NCI-H2081 treated with DMSO at 0.1 percent for 48 hours (cell line): ENCODE measurements at places on chromosomes 6 and 20.

GRCh38 chr6:168340819-168341218 is 21.2 kb upstream of the DACT2 start:
- no peak for DNase-seq

DNA sequence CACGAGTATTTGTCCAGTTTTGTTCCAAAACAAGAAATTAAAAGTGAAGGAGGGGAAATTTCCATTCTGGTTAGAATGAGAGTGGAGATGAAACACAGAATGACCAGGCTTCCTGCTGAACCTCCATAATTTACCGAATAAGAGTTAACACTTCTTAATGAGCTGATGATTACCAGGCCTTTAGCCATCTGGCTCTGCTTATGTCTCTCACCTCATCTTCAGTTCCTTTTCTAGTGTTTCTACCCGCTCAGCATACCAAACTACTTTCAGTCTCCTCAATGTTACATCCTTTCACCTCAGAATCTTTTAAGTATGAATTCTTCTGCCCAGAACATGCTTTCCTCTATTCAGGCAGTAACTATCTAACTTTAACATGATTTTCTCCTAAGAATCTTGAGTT is 209.0 kb upstream of the RSPO3 start:
- DNase-seq: no peak

GRCh38 chr20:11188843-11189603 is 515.2 kb upstream of the JAG1 start:
- no peak for DNase-seq

- DNase-seq: no peak
Measured at GRCh38 chr6:47669684-47670513, 28.5 kb upstream of the ADGRF4 start.

- no peak for DNase-seq
Measured at GRCh38 chr6:117448732-117449485, 23.2 kb upstream of the ROS1 start.

- DNase-seq: no peak
Measured at GRCh38 chr6:20028562-20028961, 183.7 kb downstream of the MBOAT1 start.

DNA sequence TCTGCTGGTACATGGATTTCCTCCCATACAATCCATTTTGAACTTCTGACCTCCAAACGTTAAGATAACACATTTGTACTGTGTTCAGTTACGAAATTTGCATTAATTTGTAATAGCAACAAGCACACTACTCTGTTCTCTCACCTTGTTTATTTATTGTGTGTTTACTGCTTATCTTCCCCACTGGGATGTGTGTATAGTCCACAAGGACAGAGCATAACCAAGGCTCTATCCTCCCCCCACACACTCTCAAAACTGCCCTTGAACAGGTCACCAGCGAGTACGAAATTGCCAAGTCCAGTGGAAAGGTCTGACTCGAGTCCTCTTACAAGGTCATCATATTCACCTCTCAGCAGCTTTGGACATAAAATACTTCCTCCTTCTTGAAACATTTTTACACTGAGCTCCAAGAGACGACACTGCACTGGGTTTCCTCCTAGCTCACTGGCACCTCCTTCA is 18.6 kb downstream of the ADTRP start:
- no peak for DNase-seq

GRCh38 chr20:18440403-18440802 is 26.4 kb downstream of the DZANK1 start:
- no peak for DNase-seq

DNA sequence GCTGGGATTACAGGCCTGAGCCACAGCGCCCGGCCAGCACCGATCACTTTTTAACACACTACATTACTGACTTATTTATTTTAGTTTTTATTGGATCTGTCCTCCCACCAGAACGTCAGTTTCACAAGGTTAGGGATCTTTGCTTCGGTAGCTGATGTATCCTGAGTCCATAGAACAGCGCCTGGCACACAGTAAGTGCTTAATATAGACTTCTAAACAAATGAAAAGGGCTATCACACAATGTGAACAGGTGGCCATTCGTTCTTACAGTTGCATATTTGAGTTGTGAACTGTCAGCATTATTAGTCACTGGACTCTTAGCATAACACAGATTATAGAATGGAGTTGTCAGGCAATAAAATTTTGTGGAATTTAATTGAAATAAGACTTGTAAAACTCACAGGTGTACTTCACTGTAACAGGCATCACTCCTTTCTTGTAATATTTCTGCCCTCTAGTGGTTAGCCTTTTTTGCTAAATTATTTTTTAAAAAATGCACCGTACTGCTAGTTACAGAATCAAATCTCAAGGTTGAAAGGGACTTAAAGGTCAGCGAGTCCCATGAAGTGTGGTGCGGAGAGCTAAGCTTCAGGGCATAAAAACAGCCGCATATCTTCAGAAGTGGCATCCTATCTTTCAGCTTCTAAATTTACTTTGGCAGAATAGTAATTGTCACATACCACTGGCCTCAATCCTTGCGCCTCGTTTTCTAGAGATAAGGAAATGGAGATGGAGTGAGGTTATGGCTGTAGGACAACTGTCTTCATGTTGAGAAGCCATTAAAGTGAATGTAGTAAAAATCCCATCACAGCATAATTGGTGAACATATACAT is 3.4 kb upstream of the TBC1D7 start:
- no peak for DNase-seq

DNA sequence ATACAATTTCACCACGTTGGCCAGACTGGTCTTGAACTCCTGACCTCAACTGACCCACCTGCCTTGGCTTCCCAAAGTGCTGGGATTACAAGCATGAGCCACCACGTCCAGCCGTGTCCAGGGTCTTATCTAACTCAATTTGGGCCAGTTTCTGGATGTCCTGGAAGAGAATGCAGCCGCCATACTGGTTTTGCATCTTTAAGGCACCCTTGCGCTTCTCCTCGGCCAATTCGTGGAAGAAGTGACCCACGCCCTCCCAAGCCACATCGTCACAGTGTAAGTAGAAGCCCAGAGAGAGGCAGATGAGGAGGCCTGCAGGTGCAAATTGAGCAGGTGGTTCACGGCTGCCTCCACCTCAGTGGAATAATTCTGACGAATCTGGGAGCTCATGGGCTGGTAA is 3.7 kb upstream of the ZNF335 start:
- DNase-seq: no peak

DNA sequence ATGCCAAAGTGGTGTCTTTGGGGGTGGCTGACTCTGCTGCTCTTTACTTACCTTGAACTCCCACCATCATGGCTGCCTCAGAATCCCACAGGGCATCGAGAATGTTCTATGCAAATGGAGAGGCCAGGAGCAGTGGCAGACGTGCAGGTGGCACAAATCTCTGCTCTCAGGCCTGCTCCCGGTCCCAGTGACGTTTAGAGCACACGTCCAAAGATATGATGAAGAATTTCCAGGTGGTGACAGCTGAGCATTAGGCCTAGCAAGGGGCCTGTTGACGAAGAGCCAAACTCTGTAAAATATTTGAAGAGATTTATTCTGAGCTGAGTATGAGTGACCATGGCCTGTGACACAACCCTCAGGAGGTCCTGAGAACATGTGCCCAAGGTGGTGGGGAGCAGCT is 19.0 kb upstream of the UNC93A start:
- no peak for DNase-seq

GRCh38 chr6:144062786-144063185 is 32.6 kb downstream of the SF3B5 start:
- DNase-seq: no peak

- DNase-seq: no peak
Measured at GRCh38 chr6:32941214-32941768, 463 bp upstream of the HLA-DMB start.

DNA sequence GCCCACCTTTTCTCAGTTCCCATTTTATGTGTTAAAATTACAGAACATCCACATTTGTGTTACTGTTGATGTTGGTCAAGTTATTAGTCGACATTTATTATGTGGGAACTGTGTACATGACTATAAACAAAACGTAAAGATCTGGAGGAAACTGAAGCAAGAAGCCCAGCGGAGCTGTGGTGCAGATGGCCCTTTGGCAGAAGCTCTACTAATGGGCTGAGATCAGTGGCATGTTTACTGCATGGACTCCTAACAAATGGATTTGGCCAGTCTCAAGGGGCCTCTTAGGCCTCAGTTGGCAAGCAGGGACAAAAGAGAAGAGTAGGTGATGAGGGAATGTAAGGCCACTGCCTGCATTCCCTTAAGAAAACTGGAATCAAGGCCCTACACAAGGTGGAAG is 282.1 kb upstream of the TCF21 start:
- DNase-seq: no peak

- no peak for DNase-seq
Measured at GRCh38 chr20:44702776-44703175, 12.4 kb upstream of the CCN5 start.

GRCh38 chr20:59939879-59940128 is 301 bp downstream of the PPP1R3D start:
- DNase-seq: no peak

- no peak for DNase-seq
Measured at GRCh38 chr6:156617376-156617775, 159.8 kb upstream of the ARID1B start.

- DNase-seq: no peak
Measured at GRCh38 chr6:298233-299103, 6.2 kb downstream of the DUSP22 start.

GRCh38 chr6:105324386-105324950 is 78.4 kb downstream of the PREP start:
- no peak for DNase-seq

DNA sequence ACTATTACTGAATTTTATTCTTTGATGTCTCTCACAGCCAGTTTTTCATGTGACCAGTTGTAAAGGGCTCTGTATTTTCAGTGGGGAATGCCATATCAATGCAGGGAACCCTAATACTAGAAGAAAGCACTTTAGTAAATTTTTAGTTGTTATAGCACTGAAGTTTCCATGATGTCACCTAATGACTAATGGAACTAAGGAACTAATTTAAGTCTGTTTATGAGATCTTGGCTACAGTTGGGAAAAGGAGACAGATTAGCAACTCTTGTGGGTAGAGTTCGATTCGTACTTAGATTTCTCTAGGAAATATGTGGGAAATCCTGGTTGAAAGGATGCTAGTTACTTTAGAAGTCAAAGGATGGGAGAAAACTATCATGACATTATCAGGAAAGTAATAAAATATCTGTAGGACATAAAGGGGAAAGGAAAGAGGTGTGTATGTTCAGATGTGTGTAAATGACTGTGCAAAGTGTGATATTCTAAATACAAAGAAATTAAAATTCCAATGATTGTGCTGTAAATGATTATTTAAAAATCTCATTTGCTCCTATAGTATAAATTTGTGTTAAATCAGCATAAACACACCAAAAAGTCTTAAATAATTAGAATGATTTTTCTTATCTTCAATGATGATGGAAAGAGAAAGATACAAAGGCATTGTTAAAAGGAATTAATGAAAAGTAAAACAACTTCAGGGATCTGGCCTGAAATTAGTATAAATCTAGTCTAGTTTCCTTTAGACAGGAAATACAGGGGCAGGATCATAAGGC is 103.4 kb downstream of the LRRC1 start:
- no peak for DNase-seq

GRCh38 chr20:11296951-11297350 is 620.7 kb upstream of the BTBD3 start:
- no peak for DNase-seq

DNA sequence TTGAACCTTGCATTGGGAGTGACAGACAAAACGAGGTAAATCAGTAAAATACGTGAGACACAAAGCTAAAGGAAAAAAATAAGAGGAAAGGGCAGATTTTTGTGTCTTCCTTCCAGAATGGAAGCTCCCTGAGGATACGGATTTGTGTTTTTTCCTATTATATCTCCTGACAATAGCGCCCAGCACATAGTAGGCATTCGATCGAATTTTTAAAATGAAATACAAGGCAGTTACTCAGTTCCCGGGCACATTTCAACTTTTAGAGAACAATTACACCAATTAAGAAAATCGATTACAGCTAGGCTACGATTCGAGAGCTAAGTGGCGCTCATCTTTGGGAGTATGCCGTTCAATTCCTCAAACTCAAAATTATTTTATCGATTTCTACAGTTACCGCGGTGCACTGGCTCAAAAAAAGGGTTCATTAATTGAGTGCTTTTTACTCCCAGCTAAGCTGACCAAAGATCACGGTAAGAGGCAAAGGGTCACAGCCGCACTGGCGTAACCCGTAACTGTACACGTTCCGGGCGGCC is 443 bp downstream of the RMND1 start:
- DNase-seq: no peak

GRCh38 chr6:72761761-72762160 is 139.9 kb downstream of the KCNQ5 start:
- DNase-seq: no peak

DNA sequence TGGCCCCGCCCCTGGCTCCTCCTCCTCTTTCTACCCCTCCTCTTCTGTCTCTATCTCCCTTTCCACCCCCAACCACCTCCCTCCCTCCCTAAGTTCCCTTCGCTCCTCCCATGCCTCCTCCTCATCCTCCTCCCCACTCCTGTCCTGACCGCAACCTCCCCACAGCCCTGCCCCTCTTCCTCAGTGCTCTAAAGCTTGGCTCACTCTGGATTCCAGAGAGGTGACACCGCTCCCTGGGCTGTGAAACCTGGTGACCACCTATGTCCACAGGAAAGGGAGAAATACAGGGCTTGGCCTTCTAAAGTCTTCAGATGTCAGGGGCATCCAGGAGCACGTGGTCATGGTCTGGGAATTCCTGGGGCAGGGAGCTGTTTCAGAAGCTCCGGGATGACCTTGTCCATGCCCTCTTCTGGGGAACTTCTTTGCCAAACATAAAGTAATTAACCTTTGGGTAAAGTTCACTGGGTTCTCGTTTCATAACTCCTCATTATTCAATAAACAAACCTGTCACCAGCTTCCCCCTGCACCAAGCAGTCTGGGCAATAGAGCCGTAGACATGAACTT is 345 bp upstream of the CST5 start:
- DNase-seq: no peak

- DNase-seq: no peak
Measured at GRCh38 chr6:148829415-148830101, 82.7 kb downstream of the UST start.

GRCh38 chr6:158768436-158768835 is 50.7 kb downstream of the EZR start:
- DNase-seq: no peak

- no peak for DNase-seq
Measured at GRCh38 chr6:21064756-21065340, 528.7 kb upstream of the SOX4 start.

DNA sequence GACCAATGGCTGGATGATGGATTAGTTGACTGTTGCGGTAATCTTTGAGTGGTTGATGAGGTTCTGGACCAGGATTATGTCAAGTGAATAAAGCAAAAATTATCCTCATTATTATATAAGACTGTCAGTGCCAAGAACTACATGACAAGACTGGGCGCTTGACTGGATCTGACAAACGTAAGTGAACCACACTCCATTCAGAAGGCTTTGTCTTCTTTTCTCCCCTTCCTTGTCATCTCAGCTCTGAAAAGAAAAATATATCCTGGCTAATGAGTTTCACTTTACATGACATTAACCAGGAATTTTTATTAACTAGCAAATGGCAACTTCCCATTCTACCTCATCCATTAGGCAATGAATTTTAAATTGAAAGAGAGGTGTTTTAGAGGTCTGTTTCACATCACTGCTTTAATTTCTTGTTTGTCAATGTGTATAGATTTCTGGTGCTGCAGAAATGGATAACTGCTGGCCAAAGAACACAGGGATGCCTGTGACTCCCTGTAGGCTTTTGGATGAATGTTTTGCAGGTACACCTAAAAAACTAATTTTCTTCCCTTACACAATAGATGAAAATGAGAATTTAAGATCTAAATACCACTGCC is 150.1 kb downstream of the ELOVL4 start:
- no peak for DNase-seq

GRCh38 chr6:47163536-47163935 is 121.4 kb upstream of the ADGRF1 start:
- DNase-seq: no peak

- DNase-seq: no peak
Measured at GRCh38 chr6:99821164-99821563, 172.9 kb downstream of the MCHR2 start.
